Gastroesophageal sphincter (tissue), 4 donors: ENCODE measurements at places on chromosomes 5 and 9.

GRCh38 chr9:95189251-95190098 lies 128.0 kb downstream of the FANCC start:
- ATAC-seq, result peak; percentile 80

- no peak for ATAC-seq
Observed at GRCh38 chr9:122354536-122355199, 16.2 kb upstream of the PTGS1 start.

GRCh38 chr9:27059412-27059811 lies 49.6 kb upstream of the TEK start:
- no peak for ATAC-seq

- no peak for ATAC-seq
Observed at GRCh38 chr5:135376961-135377624, 21.9 kb downstream of the MACROH2A1 start.

DNA sequence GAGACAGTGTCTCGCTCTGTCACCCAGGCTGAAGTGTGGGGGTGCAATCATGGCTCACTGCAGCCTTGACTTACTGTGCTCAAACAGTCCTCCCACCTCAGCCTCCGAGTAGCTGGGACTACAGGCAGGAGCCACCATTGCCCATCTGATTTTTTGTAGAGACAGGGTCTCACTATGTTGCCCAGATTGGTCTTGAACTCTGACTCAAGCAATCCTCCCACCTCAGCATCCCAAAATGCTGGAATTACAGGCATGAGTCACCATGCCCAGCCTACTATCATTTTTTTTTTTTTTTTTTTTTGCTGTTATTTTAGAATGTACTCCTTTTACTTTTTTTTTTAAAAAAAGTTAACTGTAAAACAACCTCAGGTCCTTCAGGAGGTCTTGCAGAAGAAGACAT lies 449.0 kb downstream of the CCDC171 start:
- no peak for ATAC-seq

- ATAC-seq, result no peak
Observed at GRCh38 chr9:125842242-125842641, 95.1 kb downstream of the PBX3 start.

DNA sequence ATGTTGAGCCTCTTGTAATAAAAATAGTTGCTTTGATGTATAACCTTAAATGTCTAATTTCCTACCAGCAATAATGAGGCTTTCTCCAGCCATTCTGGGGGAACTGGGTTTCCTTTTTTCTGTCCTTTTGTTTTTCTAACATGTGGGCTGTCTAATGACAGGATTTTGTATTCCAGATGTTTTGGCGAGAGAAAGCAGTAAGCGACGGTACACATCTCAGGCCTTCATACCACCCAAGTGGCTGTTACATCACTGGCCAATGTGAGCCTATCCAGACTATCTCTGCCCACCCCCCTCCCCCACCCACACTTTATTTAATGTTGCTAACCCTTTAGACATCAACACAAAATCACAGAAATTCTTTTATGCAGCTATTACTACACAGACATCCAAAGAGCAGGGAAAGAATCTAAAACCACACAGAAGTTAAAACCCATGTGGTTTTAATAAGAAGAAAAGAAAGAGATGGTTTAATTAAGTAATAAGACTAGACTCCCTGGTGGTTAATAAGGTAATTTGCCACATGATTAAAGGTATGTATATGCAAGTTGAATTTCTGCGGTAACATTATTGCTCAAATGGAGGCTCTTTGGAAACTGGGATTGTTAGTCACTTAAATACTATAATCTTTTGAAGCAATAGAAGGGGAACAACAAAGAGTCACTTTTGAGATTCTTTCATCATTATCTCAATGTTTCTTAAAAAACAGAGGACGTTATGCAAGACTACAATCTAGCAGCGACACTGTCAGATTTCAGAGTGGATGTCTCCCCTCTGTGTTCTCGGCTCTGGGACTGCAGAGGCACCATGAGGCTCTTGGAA lies 365.1 kb downstream of the ENC1 start:
- peak; percentile 78 for ATAC-seq

GRCh38 chr5:178180141-178180863 lies 6.9 kb downstream of the GMCL2 start:
- no peak for ATAC-seq

DNA sequence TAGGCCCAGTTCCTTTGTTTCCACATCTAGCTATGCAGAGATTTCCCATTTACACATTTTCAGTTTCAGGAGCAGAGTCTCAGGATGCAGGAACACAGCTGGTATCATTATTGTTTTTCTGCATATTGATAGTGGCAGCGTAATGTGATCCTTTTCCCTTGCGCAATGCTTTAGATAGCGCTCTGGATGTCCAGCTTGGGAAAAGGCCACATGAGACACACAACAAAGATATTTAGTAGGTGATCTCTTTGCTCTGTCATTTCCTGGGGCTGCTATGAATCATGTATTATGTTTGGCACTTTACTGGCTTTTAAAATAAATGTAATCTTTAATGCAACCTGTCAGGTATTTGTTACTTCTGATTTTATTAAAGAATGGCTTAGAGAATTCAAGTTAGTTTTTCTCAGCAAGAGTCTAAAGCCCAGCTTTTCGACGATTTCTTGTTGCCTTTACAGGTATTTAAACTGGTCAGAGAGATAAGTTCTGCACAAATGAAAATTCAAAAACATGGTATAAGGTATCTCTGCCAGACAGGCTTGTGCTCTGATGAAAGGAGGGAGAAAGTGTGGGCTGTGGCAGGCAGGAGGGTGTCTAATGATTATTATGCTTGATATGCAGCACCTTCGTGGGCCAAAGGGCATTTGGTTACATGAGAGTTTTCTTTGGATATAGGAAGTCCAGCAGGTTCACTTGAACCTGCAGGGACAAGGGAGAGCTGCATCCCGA lies 42.2 kb downstream of the PTTG1 start:
- no peak for ATAC-seq

GRCh38 chr9:130437011-130437789 lies 7.6 kb upstream of the ASS1 start:
- ATAC-seq, result no peak

GRCh38 chr5:144076521-144077083 lies 93.9 kb downstream of the YIPF5 start:
- no peak for ATAC-seq

GRCh38 chr9:110261632-110262031 lies 5.3 kb upstream of the TXN start:
- no peak for ATAC-seq

DNA sequence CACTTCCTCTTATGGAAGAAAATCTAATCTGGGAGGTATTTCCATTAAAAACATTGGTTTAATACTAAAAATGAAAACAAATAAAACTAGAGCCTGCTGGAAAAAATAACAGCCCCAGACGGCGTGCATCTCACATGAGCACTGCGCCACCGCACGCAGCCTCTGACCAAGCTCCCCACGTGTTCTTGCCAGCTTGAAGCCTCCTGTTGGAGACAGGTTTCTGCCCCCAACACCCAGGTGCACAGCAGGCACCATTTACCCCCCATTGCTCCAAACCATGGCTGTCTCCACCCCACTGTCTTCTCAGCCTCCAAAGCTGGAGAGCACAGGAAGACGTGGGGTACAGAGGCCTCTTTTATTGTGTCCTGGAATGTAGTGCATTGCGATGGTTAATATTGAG lies 10.7 kb upstream of the COL5A1 start:
- ATAC-seq, result no peak

- ATAC-seq, result no peak
Observed at GRCh38 chr9:19965336-19965735, 176.5 kb upstream of the SLC24A2 start.

DNA sequence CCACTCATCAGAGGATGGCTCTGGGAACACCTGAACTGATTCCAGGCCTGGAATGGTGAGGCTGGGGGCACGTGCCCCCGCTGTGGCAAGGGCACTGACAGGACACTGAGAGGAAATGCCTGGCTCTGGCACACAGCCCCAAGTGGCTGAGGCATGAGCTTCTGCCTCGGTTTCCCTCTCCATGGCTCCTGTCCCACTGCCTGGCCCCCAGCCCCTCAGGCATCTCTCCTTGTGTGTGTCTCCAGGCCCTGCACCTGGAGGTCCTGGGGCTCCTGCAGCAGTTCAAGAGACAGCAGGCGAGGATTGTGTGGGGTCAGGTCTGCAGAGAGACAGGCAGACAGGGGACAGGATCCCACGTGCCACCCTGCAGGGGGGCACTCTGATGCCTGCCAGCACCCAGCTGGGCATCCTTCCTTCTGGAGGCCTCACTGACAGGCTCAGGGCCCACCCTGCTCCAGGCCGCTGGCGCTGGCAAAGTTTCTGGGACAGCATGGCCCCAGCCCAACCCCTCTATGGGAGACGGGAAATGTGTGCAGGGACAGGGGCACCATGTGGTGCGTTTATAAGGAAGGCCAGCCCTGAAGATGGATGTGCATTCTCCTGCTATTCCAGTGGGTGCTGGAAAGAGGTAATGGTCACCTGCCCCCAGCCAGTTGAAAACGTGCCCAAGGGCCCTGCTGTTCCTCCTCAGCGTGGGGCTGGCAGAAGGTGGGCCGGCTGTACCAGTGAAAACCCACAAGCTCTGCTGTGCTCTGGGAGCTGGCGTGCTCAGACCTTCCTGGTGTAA lies 66.0 kb downstream of the RASGEF1C start:
- no peak for ATAC-seq

GRCh38 chr9:122339579-122339978 lies 31.2 kb upstream of the PTGS1 start:
- no peak for ATAC-seq

DNA sequence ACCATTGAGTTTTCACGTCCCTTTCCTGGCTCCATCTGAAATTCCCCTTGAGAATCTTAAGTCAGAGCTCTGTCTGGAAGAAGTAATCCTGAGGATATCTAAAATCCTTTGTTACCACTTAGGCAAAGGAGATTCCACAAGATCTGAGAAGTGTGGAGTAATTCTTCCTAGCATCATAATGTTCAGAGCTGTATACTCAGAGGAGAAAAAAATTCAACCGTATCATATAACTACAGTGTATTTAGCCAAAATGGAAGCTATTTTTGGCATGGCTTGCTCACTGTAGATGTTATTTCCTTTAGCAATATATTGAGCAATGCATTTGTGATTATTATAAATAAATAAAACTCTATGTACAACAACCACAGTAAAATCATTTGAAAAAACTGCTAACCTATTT lies 1858.4 kb downstream of the EFNA5 start:
- ATAC-seq, result no peak

GRCh38 chr5:35483191-35483590 lies 134.5 kb upstream of the SPEF2 start:
- ATAC-seq, result no peak

DNA sequence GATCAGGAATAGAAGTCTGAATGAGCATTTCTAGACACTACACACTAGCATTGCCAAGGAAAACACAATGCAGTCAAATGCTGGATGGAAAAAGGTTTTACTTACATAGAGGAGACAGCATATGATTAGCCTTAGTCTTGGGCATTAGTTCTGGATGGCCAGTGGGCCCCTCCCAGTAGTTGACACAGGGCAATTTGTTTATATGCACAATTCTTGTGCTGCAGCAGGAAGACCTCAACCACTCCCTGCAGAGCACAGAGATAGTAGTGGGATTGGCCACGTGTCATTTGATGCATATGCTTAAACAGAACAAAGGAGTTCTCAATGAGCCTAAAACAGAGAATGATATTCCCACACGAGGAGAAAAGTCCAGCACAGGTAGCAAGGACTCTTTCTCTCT lies 1496.2 kb upstream of the CDH6 start:
- ATAC-seq, result no peak

GRCh38 chr9:35734096-35734495 lies 1.6 kb downstream of the CREB3 start:
- no peak for ATAC-seq

- no peak for ATAC-seq
Observed at GRCh38 chr9:109974143-109974917, 194.3 kb downstream of the PALM2AKAP2 start.

DNA sequence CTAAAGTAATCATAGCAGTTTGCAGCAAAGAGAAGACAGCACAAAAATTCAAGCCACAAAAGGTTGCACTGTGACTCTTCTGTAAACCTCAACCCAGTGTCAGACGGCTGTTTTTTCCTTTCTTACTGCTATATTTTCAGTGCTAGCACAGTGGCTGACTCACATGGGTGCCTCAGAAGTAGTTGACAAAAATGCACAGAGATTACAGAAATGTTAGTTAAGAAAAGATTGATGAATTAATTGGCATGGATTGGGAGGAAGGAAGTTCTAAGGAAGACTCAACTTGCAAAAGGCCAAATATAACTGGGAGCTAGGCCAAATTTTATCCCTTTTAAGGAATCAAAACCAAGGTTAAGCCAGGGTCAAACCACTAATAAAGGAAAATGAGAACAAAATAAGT lies 43.7 kb upstream of the ITGA1 start:
- no peak for ATAC-seq

GRCh38 chr5:113065626-113066025 lies 89.0 kb downstream of the DCP2 start:
- no peak for ATAC-seq

DNA sequence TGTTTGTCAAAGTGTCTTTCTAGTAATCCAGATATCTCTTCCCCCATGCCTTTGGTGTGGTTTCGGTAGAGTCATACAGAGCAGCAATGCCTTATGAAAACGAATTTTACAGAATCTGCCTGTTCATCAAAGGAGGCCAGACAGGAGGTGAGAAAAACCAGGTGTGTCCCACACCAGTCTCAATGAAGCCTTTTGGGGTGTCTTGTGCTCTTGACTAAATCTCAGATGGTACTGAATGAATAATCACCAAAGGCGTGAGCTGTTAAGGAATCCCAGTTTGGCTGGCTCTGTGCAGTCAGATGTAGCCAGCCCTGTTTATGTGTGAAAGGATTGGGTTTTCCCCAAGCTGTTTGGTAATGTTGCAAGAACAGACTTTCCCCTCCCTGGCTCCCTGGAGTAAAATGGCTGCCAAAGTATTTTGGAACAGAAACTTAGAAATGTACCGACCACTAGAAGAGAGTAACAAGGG lies 70.8 kb upstream of the CDKN2B start:
- ATAC-seq, result peak; percentile 87

- ATAC-seq, result no peak
Observed at GRCh38 chr5:132663771-132664695, 6.1 kb downstream of the IL13 start.

GRCh38 chr9:129481810-129482511 lies 138.9 kb downstream of the C9orf50 start:
- no peak for ATAC-seq

GRCh38 chr9:114914139-114914538 lies 16.3 kb downstream of the TNFSF8 start:
- ATAC-seq, result no peak

- ATAC-seq, result no peak
Observed at GRCh38 chr9:76034049-76034448, 143.6 kb downstream of the PCSK5 start.

GRCh38 chr9:132218208-132218607 lies 56.4 kb downstream of the NTNG2 start:
- ATAC-seq, result no peak

GRCh38 chr9:115204904-115205453 lies 87.0 kb upstream of the TNC start:
- no peak for ATAC-seq

DNA sequence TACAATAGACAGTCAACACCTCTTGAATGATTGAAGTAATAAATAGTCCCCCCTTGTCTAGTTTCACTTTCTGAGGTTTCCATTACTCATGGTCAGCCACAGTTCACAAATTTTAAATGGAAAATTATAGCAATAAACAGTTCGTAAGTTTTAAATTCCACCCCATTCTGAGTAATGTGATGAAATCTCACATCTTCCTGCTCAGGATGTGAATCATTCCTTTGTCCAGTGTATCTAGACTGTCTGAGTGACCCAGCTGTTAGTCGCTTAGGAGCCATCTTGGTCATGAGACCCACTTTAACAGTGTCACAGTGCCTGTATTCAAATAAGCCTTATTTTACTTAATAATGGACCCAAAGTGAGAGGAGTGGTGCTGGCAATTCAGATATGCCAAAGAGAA lies 311.6 kb upstream of the PRR16 start:
- no peak for ATAC-seq

- ATAC-seq, result no peak
Observed at GRCh38 chr5:151580239-151580638, 10.9 kb downstream of the FAT2 start.
